Astrocyte of the hippocampus (primary cell): ENCODE measurements at places on chromosomes 7 and 10.

- no peak for DNase-seq
Observed at GRCh38 chr7:24764972-24765744, 7.9 kb upstream of the GSDME start.

DNA sequence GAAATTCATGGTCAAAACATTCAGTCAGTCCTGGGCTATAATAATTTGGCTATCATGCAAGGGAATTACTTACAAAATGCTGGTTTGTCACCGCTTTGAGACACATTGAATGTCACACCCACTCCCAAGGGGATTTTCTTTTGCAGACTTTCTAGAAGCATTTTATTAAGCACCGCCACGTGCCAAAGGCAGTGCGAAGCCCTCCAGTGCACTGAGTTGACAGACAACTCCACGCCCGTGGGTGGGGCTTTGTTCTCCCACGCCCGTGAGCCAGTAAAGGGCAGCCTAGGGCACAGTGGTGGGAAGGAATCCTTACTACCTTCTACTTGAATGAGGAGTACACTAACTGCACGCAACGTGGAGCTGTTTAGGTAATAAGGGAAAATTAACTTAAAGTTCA lies 515.8 kb downstream of the KCNMA1 start:
- no peak for DNase-seq

DNA sequence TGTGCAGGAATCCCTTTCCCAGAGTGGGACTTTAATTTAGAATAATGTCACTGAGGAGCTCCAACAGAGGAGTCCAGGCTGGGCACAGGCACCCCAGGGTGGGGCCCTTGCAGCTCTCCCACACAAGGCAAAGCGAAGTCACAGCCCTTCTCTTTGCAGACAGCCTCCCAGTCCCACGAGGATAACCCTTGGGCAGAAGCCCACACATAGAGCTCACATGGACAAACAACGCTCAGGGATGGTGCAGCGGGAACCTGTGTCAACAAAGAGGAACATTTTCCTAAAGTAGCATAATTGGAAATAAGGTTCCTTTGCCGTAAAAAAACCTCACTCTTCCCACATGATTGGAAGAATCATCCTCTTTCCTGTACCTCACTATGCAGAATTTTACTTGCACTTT lies 29.3 kb upstream of the GGCT start:
- DNase-seq = no peak

GRCh38 chr10:30488316-30488715 lies 54.3 kb downstream of the MAP3K8 start:
- no peak for DNase-seq

DNA sequence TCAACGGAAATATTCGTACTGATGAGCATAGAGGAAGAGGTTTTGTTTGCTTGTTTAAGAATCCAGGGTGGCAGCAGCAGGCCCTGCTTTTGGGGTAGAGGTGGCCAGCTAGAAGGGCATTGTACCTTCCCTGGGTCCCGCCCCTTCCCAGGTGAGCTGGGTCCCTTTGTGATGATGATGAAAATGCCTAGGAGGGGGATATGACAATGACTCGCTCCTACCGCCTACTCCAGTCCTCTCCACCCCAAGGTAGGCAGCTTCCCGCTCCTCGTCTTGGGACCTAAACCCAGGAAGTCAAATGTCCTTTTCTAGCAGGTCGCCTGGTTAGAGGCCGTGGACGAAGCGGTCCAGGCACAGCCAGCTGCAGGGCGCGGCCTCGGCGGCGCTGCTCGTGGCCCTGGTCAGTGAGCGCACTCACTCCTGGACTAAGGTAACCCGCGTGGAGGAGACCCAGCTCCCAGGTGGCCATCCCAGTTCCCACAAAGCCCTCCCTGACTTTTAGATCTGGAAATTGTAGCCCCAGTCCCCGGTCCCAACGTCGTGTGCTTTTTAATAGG lies 141.4 kb downstream of the LSMEM1 start:
- no peak for DNase-seq

- no peak for DNase-seq
Observed at GRCh38 chr7:143183024-143183423, at the start of gene TAS2R39. TSS of gene TAS2R39 (plus strand) at chr7:143183419. CDS start at chr7:143183419, 0 bp downstream.

DNA sequence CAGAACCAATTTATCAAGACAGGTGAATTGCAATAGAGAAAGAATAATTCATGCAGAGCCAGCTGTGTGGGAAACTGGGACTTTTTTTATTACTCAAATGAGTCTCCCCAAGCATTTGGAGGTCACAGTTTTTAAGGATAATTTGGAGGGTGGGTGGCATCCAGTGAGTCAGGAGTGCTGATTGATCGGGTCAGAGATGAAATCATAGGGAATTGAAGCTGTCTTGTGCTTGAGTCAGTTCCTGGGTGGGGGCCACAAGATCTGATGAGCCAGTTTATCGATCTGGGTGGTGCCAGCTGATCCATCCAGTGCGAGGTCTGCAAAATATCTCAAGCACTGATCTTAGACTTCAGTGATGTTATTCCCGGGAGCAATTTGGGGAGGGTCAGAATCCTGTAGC lies 9.9 kb upstream of the MYO1G start:
- DNase-seq = no peak

DNA sequence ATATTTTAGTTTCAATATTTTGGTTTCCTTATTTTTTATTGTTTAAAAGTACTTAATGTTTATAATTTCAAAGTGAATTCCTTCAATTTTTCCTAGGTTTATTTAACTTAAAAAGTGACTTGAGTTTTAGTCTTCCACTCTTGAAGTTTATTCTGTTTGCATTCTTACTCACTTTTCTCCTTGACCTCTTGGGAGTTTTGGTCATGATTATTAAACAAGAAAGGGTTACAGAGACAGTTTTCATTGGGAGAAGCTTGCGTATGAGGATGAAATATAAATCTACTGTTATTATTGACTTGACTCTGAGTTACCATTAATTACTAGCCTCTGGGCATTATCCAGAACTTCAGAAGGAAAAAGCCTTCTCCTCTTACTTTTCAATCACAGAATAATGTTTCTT lies 216.0 kb downstream of the BMPER start:
- no peak for DNase-seq

DNA sequence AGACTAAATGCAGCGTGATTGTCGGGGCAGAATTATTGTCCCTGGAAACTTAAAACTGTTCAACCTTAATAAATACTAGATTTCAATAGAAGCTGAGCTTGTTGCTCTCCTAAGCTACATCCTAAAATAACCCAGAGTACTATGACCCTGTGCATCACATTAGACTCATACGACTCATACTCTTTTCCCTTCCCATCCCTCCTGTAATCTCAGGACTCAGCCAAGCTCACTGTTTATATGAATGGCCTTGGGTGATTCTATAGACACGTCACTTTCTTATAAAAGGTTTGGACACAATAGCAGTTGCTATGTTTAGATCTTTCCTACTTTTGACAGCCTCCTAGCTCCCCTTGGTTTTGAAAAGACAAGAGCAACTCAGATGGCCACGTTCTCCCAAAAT lies 17.2 kb downstream of the TCF7L2 start:
- no peak for DNase-seq

DNA sequence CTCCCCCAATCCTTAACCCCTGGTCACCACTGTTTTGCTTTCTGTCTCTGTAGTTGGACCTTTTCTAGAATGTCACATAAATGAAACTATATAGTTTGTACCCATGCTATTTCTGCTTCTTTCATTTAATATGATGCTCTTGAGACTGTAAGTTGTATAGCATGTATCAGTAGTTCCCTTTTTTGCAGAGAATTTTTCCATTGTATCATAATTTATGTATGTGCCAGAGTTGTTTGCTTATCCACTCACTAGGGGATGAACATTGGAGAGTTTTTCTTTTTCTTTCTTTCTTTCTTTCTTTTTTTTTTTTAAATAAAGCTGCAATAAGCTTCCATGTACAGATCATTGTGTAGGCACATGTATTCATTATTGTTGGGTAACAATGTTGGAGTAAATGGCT lies 544.8 kb downstream of the CNTNAP2 start:
- no peak for DNase-seq

- no peak for DNase-seq
Observed at GRCh38 chr10:24027107-24027506, 181.8 kb upstream of the KIAA1217 start.
